ENCODE measurements at places on chromosomes 2 and 18. TPM values are rescaled to one million over a fixed set of nuclear protein-coding genes. Genes with fewer than 3 reads are reported as not detected.
A peak's percentile ranks its signal among the peaks of the same experiment; 100 is the strongest.

GRCh38 chr18:61308795-61309393, 24.3 kb upstream of the CDH20 start:
- no peak for DNase-seq

The YWHAQ gene
- total RNA-seq: 300 TPM

DNA sequence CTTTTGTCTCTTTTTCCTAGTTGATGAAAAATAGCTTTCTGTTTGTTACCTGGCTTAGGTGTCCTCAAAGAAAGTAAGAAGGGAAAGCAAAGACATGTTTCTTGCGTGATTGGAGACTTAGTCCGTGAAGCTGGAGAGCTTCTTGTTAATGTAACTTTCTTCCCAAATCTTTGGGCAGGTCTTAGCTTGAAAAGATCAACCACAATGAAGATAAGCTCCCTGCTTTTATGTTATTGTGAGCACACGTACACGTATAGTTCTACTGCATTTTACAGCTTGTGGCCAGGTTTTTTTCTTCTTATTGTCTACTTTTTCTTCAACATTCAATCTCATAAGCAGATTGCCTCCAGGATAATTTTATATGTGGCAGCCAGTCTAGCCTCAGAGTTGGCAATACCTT, 99.8 kb downstream of the DIS3L2 start:
- DNase-seq: no peak

DNA sequence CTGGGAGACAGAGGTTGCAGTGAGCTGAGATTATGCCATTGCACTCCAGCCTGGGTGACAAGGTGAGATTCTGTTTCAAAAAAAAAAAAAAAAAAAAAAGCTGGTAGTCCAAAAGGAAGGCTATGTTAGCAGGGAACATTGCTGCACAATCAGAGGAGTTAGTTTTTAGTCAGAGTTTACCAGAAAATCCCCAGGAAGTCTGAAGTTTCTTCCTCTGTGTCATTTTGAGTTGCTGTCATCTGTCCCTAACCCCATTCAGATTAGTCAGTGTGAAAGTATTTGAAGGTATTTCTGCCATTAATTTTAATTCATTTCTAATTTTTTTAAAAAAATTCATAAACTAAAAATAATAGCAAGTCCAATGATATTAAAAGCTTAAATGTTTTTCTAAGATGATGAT, 33.5 kb upstream of the CERS6 start:
- DNase-seq: no peak

The SERPINB5 gene
- total RNA-seq: not detected

- no peak for DNase-seq
These were observed 47.4 kb upstream of the DNAJC10 start for GRCh38 chr2:182668671-182669070.

The GTF2A1L gene
- not detected for total RNA-seq

The AQP12B gene
- total RNA-seq: not detected

DNA sequence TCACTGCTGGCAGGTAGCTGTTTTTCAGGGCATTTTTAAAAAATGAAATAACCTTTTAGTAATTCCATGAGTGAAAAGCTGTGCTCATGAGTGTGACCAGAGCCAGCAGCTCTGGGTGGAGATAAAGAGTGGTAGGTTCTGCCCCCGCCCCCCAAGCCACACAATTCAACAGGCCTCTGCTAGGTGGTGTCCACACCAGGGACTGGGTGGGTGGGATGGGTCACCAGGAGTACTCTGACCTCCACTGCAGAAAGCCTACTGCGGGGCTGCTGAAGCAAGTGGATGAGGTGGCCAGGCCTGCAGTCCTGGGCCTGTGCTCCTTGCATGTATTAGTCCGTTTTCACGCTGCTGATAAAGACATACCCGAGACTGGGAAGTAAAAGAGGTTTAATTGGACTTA, 15.3 kb downstream of the PARD6G start:
- no peak for DNase-seq

- no peak for DNase-seq
These were observed 83.8 kb downstream of the VIT start for GRCh38 chr2:36780231-36780839.

GRCh38 chr2:196200557-196200956, 29.2 kb upstream of the STK17B start:
- DNase-seq: peak; percentile 79

DNA sequence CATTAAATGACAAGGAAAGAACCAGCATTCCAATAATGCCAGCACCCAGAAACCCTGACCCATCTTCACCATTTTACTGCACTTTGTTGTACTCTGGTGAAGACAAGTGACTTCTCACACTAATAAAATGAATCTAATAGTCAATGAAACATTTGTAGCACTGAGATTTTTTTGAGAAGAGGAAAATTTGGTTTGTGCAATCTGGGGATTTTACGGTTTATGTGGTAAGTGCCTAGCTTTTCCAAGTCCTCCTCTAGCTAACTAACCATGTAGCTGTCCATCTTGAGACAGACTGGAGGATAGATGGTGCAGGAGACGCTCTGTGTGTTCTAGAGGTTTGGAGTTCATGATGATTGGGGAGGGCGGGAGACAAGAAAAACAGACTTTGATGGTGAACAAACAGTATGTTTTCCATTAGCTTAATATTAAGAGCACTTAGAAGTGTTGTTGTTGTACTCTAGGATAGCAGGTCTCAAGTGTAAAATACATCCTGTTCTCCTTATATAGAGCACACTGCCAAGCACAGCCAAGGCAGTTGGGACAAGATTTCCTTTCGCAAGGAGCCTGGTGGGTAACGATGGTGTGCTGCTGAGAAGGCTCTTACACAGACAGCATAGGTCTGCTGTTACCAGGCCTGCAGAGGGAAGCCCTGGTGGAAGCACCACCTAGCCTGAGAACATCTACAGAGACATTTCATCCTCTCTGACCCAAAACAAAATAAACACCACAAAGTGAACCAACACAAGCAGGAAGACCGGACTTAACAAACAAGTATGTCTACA, 83.7 kb downstream of the BCL11A start:
- no peak for DNase-seq

DNA sequence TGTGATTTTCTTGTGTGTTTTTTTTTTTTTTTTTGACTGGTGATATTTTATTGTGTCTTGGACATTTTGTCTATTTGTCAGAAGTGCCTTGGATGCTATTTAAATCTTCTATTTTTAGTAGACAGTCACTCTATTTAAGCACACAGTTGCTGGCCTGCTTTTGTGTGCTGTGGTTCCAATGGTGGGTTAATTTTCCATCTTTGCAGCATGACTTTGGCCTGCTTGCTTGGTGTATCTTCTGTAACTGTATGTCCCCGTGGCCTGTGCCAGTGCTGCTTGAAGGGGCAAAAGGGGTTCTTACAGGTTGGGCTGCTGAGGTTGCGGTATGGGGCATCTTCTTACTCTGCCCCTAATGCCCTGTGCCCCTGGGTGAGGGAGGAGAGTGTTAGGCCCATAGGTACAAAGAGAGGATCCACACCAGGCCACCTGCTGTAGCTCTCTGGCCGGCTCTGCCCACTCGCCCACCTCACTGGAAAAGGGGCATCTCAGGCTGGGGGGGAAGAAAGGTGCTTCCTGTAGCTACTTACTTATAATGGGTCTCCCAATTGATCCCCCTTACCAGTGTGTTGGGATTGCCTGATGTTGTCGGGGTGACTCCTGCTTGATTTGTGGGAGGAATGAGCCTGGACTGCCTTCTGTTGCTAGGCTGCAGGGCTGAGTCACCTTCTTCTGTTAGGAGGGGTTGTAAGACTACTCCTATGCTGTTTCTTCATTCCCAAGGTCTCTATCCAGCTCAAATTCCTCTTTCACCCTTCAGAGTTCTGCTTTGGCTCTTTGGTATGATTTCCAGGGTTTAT, 490.0 kb upstream of the HS6ST1 start:
- DNase-seq: no peak

DNA sequence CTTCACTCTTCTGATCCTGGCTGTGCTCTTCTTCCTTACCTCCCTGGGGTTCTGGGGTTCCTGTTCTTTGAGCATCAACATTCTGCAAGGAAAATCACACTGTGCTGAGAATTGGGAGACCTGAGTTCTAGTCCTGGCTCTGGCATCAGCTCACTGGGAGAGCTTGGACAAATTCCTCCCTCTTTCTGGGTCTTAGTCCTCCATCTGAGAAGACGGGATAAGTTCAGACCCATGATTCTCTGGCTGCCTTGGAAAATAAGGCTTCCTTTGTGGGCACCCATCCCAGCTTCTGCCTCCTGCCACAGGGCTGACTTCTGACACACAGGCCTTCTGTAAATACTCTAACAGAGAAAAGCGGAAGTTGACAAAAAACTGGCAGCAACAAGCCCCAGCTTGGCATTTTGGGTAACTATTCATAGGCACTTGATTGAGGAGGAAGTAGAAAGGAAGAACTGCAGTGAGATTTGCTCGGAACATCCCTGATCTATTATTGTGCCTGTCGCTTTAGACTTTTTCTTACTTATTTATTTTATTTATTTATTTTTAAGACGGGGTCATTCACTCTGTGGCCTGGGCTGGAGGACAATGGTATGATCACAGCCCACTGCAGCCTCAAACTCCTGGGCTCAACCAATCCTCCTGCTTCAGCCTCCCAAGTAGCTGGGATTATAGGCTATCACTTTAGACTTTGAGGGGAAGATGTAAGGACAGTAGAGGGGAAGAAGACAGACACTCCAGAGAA, 7.9 kb downstream of the PCBP1 start:
- peak; percentile 70 for DNase-seq

The PDE11A gene
- total RNA-seq: not detected

The ALPI gene
- total RNA-seq: not detected

DNA sequence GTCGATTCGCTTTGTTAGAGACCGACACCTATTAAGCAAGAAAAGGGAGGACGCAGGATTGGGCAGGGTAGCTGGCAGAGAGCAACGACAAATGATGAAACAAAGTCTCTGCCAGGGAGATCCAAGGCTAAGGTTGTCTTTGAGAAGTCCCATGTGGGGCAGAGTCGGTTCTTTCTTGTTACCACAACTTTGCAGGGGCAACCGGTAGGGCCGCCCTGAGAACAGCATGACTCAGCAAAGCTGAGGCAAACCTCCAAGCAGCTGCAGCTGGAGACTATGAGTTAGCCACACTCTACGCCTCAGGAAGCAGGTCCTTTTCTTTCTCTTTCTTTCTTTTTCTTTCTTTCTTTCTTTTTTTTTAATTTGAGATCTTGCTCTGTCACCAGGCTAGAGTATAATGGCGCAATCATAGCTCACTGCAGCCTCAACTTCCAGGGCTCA, 452.3 kb upstream of the ID2 start:
- DNase-seq: peak; percentile 90

GRCh38 chr2:136801661-136802060, 36.3 kb downstream of the THSD7B start:
- DNase-seq: no peak

The ALLC gene
- not detected for total RNA-seq

The ROCK2 gene
- total RNA-seq: 22.3 TPM

DNA sequence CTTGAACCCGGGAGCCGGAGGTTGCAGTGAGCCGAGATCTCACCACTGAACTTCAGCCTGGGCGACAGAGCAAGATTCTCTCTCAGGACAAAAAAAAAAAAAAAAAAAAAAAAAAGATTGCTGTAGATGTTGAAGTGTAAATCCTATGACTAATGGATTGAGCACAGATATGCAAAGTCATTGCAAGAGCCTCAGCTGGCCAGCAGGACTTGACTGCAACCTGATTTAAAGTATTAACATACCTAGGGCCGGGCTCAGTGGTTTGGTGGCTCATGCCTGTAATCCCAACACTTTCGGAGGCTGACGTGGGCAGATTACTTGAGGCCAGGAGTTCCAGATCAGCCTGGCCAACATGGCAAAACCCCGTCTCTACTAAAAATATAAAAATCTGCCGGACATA, 103.4 kb upstream of the MSH2 start:
- no peak for DNase-seq

DNA sequence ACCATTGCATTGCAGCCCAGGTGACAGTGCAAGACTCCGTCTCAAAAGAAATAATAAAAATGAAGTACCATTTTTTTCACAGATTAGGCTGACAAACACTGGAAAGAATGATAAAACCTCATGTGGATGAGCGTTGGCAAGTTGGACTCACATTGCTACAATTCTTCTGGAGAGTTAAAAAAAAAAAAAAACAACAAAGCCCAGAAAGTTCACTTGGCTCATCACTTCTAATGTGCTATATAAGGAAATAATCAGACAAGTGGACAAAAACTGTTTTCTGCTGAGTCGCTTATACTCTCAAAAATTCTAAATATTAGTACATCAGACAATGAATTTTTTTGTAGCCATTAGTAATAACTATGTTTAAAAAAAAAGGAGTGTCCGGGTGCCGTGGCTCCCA, 38.4 kb downstream of the PKP4 start:
- DNase-seq: no peak

The CYP26B1 gene
- not detected for total RNA-seq

DNA sequence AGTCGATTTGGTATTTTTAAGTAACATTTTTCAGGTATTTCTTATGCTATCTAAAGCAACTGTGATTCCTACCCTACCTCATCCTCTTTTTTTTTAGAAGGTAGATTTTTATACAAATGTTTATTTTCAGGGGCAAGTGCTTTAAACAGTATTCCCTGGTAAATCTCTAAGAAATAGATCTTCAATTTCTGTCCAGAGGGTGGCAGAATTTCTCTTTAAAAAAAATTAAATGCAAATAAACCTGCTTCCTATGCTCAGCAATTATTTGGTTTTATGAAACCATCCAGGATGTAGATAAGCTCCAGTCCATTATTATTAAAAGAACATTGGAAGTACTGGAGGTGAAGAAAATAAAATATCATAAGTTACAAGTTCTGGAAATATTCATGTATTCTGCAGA, 191.9 kb downstream of the MYO3B start:
- no peak for DNase-seq

DNA sequence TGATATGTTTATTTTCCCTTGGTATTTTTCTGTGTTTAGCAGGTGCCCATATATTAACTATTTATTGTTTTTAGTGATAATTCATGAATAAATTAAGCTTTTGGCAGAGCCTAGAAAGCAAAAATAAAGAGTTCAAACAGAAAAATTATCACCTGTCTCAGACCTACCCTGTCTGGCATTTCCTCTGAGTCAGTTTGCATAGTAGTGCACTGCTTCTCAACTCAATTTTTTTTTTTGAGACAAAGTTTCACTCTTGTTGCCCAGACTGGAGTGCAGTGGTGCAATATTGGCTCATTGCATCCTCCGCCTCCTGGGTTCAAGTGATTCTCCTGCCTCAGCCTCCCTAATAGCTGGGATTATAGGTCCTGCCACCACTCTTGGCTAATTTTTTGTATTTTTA, 793.9 kb downstream of the SUCLG1 start:
- DNase-seq: no peak

- DNase-seq: no peak
These were observed 198.1 kb downstream of the MCFD2 start for GRCh38 chr2:46717344-46718121.

GRCh38 chr2:82124629-82125028, 1820.1 kb upstream of the LRRTM1 start:
- no peak for DNase-seq

Data from activated CD8-positive, alpha-beta memory T cell treated with anti-CD3 and anti-CD28 coated beads, Interleukin-2, amount 10 ng/mL, durations not matched to agents 7 days and 5 days (primary cell).